NCI-H187 treated with DMSO at 0.1 percent for 48 hours (cell line): ENCODE measurements at places on chromosomes 6 and 20.
A peak's percentile ranks its signal among the peaks of the same experiment; 100 is the strongest.

DNA sequence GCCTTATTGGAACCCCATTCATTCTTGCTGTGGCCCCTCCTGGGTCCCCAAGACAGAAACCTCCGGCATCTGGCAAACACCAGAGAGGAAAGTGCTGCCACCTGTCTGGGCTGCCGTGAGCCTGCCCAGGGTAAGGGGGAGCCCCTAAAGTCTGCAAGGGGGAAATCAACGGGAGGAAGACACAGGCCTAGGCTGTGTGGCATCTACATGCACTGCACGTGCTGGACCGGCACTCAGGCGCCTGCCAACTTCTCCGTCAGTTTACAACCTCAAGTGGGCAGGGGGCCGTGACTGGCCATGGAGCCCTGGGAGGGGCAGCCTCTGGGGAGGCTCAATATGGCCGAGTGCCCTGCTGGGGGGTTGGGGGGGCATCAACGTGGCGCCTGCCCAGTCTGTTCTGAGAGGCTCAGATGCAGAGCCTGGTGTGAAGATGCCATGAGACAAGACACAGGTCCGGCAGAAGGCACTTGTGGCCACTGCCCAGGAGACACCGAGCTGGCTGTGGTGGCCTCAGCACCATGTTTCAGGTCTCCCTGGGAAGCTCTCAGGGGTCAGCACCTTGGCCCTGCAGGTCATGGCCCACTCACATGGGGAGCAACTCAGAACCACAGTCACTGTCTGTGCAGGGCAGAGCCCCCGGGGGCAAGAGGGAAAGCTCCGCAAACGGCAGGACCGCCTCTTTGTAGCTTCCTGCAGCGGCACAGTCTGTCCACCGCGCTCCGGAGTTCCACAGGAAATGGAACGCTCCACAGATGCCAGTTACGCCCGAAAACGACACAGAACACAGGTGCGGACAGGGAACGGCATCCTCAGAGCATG is 8.4 kb downstream of the UCKL1 start:
- DNase-seq = no peak

- no peak for DNase-seq
Measured at GRCh38 chr6:111944541-111944940, 71.3 kb upstream of the FYN start.

DNA sequence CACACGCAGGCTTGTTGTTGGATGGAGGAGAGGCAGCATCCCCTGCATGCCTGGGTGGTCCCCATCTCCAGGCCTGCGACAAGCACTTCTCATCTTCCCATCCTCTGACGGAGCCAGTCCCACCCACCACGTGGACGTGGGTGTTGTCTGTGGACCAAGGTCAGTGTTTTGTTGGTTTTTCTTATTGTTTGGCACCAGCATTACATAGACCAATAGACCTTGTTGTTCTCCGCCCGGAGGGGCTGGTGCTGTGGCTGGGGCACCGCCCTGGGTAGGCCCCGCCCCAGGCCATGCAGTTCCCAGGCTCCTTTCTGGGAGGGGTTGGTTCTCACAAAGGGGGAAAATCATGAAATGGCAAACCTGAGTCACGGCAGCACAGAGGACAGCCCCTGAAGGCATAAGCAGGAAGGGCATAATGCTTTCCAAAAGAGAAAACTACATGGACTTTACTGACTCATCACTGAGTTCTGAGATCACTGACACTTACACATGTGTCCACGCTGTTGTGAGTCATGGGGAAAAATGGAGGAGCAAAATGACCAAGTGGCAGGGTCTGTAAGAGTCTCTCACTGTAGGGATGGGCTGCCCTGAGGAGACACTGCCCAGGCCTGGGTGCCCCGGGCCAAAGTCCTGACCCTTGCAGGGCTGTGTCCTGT is 90.8 kb downstream of the THBS2 start:
- DNase-seq = no peak

DNA sequence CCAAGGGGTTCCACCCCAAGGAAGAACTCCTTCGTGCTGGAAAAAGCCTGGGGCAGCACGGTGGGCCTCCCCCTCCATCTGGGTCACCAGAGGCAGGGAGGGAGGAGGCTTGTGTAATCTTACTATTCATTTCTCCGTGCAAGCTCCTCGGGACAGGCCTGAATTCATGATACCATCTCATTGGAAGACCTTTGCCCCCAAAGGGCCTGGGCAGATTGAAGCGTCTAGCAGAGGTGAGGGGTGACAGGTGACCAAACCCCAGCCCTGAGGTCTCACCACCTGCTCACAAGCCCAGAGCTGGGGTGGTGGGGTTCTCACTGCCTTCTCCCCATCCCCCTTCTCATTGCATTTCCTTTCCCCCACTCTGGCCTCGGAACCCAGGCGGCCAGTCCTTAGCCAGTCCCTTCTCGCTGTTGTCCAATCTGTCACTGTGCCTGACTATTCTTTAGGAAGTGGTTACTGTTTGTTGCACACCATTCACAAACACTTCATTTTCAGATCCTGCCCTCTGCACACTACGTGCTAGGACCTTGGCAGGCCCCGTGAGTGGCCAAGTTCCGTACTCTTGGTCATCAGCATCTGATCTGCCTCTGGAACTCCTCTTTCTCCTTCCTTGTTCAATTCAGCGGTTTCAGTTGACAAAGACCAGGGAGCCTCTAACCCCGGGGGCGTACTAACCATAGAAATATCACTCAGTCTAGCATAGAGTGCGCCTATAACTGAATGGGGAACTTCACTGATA is 137.1 kb downstream of the LY86 start:
- no peak for DNase-seq

DNA sequence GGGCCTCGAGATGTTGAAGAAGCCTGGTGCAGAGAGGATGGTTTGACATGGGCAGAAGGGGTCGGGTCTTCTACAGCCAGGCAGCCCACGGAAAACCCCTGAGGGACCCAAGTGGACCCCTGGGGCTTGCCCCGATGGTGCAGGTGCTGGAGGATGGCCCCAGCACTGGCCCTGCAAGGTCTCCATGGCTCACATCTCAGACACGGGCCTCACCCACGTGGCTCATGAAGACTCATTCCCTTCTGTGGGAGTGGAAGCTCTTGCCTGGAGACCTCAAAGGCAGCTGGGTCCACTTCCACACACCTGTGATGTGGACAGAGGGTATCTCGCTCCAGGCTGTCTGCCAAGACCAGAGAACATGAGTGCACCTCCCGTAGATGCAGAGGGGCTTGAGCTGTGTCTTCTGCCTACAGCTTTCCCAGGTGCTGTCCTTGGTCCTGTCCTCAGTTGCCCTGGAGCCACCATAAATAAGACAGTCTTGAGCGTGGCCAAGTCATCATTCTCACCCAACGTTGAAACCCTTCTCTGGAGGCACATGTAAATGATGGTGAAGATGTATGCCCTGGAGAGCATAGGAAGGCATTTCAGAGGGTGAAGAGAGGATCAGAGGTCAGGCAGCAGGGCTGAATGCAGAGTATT is 108.0 kb downstream of the SYNDIG1 start:
- DNase-seq = no peak

DNA sequence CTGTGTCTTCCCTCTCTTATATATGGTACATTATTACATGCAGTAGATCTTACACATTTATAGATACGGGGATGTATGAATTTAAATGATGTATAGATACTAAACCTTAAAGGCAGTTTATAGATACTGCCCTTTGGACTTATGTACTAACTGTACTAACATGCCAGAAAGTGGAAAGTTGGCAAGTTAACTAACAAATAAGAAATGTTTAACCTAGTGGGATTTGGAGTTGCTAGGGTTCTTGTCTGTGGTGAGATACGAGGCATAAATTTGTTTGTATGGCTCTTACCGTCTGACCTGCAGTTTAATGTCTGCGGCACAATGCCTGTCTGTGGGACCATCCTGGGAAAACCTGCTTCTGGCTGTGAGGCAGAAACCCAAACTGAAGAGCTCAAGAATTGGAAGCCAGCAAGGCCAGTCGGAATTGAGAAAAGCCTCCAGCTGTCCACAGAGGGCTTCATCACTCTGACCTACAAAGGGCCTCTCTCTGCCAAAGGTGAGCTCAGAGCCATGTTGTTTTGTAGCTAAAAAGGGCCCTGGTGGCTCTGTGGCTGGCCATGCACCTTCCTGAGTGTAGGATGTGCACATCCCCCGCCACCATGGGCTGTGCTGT is 62.9 kb upstream of the SLC22A1 start:
- no peak for DNase-seq

DNA sequence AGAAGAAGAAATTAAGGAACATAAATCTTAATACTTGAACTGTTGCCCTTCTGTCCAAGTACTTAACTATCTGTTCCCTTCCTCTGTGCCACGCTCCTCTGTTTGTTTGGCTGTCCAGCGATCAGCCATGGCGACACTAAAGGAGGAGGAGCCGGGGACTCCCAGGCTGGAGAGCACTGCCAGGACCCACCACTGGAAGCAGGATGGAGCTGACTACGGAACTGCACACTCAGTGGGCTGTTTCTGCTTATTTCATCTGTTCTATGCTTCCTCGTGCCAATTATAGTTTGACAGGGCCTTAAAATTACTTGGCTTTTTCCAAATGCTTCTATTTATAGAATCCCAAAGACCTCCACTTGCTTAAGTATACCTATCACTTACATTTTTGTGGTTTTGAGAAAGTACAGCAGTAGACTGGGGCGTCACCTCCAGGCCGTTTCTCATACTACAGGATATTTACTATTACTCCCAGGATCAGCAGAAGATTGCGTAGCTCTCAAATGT is 17.1 kb downstream of the IRF4 start:
- no peak for DNase-seq

GRCh38 chr6:3746119-3746691 is 5.3 kb downstream of the PXDC1 start:
- DNase-seq = no peak

GRCh38 chr20:47764154-47764733 is 21.0 kb downstream of the SULF2 start:
- DNase-seq = no peak

- no peak for DNase-seq
Measured at GRCh38 chr20:8291873-8292272, 159.8 kb downstream of the PLCB1 start.

GRCh38 chr6:104462811-104463599 is 396.7 kb downstream of the HACE1 start:
- no peak for DNase-seq

- no peak for DNase-seq
Measured at GRCh38 chr20:44745598-44746366, at the start of gene KCNK15. KCNK15 (plus strand) TSS chr20:44745865; CDS start chr20:44745911, 46 bp downstream.

DNA sequence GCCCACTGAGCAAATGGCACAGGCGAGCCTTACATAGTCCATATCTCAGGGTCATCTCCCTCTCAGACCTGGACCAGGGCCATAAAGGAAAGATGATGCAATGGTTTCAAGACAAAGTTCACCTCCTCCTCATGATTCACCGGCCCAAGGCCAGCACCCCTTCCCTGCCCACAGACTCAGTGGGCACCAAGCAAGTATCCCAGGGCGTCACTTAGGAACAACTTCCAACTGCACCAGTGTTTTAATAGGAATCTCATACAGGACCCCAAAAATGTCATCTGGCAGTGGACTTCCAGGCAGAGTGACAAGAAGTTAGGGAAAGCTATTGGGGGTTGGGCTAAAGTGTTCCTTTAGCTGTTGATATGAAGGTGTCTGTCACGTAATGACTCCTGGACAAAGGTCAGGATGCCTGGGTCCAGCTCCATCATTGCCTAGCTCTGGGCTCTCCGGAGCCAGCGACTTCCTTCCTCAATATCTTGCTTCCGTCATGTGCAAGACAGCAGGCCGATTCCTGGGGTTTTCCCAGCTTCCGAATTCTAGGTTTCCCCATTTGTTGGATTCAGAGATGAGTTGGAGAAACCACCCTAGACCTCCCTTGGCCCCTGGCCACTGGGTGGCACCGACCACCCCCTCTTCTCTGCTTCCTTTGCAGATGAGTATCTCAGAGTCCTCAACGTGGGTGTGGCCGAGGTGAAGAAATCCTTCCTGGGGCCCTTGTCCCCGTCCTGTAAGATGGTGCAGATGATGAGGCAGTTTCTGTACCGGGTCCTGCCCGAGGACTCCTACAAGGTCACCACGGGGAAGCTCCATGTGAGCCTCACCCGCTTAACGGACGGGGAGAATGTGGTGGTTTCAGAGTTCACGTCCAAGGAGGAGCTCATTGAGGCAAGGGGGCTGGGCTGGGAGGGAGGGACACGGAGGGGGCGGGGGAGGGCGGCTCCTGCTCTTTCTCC is 21.1 kb downstream of the PNPLA1 start:
- DNase-seq = no peak

DNA sequence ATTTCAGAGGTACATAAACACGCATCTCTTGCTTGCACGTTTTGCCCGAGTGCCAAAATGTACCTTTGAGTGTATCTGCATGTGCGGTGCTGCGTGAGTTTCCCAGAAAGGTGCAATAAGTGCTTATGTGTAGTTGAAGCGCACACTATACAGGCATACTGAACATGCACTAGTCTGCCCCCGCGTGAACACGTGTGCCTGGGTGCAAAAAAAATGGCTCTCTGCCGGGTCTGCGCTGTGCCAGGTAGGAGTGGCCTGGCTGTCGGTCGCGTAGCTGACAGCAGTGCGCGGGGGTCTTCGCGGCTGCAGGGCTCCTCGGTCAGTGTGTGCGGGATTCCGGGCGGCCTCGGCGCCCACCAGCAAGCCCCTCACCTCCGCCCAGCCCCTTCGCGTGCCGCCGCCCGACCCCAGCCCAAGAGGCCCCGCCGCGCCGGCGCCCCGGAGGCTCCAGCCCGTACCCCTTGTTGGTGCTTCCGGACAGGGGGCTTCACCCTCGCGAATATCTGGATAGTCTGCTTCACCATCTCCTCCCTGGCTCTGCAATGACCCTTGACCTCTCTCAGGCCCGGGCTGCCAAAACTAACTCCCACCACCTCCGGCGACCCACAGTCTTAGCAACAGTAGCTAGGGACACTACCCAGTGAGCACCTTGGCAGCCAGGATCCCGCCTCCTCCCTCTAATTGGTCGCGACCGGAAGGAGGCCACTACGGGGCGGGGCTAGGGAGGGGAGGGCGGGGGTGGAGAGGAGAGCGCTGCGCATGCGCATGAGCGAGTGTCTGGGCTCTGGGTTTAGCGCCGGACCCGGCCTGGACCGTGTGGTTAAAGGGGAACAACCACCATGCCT is at the start of gene KIF6:
Gene KIF6, minus strand, starts transcription at position 622 of the 845 bp plus-strand sequence. Its CDS starts 98 bp downstream, at position 524.
- DNase-seq = peak; percentile 85
